ENCODE measurements at places on chromosomes 16 and 17.

- DNase-seq, result no peak
Measured at GRCh38 chr16:67460168-67460567, 20.8 kb downstream of the ATP6V0D1 start.

GRCh38 chr17:43694081-43694870 lies 32.6 kb upstream of the MEOX1 start:
- peak; percentile 75 for DNase-seq

- no peak for DNase-seq
Measured at GRCh38 chr16:51876601-51876875, 670.4 kb downstream of the TOX3 start.

DNA sequence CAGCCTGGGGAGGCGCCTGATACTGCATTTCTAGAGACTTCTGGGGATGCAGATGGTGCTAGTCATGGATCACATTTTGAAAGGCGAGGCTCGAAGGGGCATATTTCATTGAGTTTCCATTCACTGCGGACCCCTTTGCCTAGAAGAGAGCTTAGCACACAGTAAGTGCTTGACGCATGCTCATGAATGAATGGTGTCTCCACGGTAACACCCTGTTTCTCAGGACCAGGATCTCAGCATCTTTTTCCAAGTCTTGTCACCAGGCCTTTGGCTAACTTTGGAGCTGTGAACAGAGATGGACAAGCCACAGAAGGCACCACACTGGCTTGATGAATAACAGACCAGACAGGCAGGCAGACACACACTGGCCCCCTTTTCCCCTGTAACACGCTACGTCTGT lies 151.3 kb downstream of the FOXL1 start:
- DNase-seq, result no peak

DNA sequence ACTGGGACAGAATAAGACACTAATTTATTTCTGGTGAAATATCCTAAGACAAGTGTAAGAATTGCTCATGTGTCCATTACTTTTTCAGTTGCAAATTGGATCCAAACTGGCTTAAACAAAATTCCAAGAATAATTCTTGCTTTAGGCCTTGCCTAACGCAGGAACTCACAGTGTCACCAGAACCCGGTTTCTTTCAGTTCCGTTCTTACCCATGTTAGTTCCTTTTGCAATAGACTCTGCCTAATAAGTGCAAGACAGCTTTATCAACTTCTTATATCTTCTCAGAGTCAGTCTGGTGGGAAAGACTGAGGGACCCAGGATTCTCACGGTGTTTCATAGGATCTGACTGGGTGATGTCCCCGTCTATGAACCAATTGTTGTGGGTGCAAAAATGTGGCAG lies 24.7 kb downstream of the GDE1 start:
- no peak for DNase-seq

- DNase-seq, result no peak
Measured at GRCh38 chr16:11050944-11051343, 106.6 kb downstream of the CLEC16A start.

- no peak for DNase-seq
Measured at GRCh38 chr17:61461586-61461966, 9.4 kb downstream of the TBX4 start.

DNA sequence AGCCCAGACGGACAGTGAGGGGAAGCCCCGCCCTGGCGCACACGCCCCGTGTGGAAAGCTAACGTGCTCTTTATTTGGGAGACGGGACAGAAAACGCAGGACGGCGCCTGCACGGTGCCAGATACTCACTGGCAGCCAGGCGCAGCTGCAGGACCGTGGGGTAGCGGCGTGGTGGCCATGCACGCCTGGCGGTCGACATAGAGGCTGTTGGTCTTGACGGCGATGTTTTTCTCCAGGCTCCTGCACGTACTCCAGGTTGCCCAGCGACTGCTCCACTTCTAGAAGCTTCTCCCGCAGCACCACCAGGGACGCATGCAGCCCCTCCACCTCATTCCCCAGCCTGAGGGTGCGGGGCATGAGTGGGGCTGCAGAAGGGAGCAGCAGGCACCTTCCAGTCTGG lies 5.1 kb upstream of the C1QTNF8 start:
- DNase-seq, result no peak

GRCh38 chr16:4366016-4366415 lies 5.6 kb upstream of the VASN start:
- DNase-seq, result no peak

GRCh38 chr16:70725024-70725911 lies 39.4 kb upstream of the MTSS2 start:
- DNase-seq, result no peak

DNA sequence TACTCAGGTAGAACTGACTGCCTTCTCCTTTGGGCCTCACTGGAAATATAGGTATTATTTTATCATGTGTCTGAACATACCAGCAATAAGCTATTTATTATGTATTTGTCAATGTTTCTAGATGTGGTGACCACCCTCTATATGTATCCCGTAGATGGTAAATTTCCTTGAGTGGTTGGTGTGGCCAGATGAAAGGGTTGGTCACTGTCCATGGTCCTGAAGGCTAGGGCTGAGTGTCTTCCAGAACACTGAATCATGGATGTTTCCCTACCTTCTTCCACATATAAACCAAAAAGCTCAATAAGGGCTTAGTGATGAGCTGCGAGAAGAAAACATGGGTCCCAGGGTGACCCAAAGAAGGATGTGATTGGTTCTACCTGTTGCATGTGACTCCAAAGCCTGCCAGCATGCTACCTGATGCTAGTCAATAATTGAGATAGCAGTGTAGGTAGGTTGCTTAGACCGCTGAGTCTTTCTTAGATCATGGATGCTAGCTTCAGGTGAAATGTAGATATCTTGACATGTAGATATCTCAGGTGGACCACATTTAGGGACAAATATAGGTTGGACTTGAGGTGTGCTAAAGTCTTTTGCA lies 150.3 kb downstream of the ASIC2 start:
- peak; percentile 7 for DNase-seq

DNA sequence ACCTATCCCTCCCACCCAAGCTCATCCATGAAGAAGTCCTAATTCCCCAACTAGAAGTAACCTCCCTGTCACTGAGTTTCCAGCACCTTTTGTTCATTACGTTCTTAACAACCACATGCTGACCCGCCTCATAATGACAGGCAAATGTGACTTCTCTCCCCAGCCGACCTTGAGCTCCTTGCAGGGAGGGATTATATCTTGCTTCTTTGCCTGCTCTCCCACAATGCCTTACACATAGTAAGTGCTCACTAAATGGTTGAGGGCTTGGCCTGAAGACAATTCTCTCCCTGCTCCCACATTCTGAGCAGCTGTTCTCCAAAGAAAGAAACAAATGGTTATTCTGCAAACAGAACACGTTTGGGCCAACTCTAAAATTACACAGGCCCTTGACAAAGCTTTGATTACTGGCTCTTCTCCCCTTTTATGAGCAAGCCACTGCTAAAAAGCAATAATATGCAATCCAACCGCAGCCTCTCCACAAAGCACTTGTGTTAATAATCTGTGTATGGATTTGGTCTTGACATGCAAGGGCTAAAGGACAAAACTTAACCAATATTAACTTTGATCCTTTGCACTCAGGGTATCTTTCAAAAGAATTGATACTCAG lies 23.2 kb downstream of the SLC39A11 start:
- DNase-seq, result no peak

DNA sequence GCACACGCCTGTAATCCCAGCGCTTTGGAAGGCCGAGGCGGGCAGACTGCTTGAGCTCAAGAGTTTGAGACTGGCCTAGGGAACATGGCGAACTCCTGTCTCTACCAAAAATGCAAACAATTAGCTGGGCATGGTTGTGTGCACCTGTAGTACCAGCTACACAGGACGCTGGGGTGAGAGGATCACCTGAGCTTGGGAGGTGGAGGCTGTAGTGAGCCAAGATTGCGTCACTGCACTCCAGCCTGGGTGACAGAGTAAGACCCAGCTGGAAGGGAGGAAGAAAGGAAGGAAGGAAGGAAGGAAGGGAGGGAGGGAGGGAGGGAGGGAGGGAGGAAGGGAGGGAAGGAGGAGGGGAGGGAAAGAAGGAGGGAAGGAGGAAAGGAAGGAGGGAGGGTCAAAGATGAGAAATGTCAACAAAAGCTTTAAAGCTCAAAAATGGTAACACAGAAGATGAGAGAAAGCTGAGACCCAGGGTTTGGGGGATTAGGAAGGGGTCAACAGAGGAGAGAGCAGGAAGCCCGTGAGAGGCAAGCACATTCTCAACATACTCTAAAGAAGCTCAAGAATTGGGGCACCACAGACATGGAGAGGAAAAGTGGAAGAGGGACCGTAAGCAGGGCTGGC lies 5.0 kb upstream of the KRT19 start:
- no peak for DNase-seq

- DNase-seq, result peak; percentile 90
Measured at GRCh38 chr16:27235055-27235937, 32.0 kb downstream of the KDM8 start.

DNA sequence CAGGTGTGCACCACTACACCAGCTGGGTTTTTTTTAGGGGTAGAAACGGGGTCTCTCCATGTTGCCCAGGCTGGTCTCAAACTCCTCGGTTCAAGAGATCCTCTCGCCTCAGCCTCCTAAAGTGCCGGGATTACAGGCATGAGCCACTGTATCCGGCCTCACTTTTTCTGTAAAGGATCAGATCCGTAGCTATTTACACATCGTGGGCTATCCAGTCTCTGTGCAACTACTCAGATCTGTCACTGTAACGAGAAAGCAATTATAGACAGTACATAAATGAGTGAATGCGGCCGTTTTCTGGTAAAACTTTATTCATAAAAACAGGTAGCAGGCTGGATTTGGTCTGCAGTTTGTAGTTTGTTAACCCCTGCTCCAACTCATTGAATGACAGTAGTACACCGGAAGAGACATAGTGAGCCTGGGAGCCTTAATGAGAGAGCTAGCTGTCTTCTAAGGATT lies 44.5 kb downstream of the VMP1 start:
- no peak for DNase-seq

DNA sequence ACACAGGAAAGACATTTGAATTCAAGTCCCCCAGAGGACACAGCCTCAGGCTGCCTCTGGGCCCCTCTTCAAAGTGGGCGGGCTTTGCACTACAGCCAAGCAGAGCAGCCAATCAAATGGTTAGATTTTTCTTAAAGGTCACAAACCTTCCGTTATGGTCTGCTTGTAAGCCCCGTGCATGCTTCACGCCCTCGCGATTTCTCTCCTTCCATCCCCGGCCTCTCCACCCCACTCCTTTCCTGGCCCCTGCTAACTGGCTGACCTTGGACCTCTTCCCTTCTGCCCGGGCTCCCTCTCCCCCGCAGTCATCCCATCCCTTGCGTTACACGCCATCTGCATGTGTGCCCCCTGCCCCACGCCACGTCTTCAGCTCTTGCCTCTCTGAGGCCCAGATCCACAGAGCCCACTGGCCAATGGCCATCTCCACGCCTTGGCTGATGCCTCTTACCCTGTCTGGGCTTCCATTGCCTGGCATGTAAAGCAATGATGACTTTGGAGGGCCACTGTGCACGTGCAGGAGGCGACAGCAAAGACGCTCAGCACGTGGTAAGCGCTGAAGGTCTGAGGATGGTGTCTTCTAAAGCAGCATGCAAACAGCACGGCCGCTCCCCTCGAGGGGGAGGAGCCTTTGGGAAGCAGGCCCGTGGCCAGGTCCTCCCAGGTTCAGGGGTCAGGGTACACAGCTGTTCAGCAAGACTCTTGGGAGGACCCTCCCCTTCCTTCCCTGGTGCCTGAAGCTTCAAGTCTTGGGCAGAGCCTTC lies 86.8 kb downstream of the ZDHHC7 start:
- no peak for DNase-seq

GRCh38 chr16:50393416-50393815 lies 24.6 kb upstream of the BRD7 start:
- no peak for DNase-seq

- no peak for DNase-seq
Measured at GRCh38 chr16:48583075-48584065, 26.6 kb downstream of the N4BP1 start.

- no peak for DNase-seq
Measured at GRCh38 chr16:71432906-71433305, 8.9 kb downstream of the TLE7 start.

- DNase-seq, result peak; percentile 32
Measured at GRCh38 chr17:16353317-16354174, at the start of gene CENPV. Gene CENPV (minus strand): TSS chr17:16353469. CDS start chr17:16353436, 33 bp downstream.

DNA sequence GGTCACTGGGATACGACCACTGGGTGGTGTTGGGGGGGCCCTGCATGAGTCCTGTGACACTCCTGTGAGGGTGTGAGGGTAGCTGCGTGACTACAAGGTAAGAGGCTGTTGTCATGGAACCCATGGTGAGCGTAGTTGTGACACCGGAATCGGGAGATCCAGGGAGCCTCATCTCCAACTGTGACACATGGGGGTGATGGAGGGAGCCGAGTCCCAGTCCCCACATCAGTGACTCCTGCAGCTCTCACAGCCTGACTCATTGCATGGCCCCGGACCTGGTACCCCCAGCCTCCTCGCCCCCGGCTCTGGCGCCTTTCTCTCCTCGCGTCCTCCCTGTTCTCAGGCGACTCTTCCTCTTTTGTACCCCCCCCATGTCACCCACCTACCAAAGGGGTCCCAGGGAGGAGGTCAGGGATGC lies 14.2 kb downstream of the CDH16 start:
- DNase-seq, result no peak
